ENCODE measurements at places on chromosomes 7 and 10.

DNA sequence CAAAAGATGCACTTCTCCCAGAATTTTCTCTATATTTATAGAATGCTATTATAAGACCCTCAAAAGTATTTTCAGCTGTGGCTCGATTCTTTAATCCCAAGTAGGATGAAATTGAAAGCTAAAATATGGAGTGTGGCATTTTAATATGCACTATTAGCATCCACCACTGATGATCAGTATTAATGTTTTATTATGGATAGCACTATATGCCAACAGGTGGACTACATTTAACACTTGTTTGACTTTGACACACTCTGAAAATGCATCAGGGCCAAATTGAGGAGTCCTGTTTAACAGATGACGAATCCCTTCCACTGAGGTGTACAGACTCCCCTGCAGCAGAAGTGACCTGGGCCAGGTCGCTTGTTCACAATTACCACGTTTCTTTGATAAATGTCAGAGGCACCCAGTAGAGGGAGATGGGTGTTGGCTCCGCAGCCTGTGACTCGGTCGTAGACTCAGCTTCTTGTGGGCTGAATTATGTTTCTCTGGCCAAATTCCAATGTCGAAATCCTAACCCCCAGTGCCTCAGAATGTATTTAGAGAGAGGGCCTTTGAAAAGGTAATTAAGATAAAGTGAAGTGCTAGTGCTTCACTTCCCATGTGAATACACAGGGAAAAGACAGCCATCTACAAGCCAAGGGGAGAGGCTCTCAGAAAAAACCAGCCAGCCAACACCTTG lies 48.1 kb downstream of the WIPF3 start:
- no peak for DNase-seq

DNA sequence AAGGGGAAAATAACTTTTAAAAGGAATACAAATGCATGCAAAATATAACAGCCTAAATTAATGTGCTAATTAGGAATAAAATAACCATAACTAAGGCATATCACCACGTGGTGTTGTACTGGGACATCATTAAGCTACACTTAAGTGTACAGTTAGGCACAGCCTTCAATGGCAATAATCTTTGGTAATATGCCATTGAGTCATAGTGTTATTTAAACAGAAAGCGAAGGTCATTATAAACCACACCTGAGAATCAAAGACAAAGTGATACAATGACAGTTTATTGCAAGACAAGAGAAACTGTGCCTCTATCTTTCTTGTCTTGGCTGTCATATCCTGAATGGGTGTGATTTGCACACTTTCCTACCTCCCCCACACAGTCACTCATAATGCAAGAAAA lies 30.5 kb upstream of the AUTS2 start:
- DNase-seq, result no peak

DNA sequence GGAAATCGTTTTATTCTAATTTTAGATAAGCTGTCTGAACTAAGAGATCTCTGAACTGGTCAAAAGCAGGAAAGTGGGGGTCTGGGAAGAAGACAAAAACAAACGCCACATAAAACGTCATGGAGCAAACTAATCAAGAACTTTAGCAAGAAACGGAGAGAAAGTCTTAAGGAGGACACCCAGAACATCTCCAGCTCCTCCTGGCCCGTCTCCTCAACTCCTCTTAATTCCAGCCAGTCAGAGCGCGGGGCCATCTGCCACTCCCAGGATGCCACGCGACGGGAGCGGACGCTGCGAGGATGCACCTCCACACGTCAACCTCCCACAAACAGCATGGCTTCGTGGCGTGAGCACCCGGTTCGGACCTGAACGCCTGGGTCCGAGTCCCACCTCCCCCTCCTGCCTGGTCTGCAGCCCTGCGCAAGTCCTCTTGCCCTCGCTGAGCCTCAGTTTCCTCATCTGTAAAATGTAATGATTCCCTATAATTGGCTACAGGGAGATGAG lies 598 bp downstream of the MMS19 start:
- peak; percentile 50 for DNase-seq

- DNase-seq, result no peak
These were observed at the start of gene PAX4 for GRCh38 chr7:127618042-127618441. Gene PAX4, minus strand, starts transcription at chr7:127618142. Its CDS starts 2,214 bp downstream, at chr7:127615928.

- no peak for DNase-seq
These were observed 61.5 kb downstream of the HBP1 start for GRCh38 chr7:107230334-107230733.

- DNase-seq, result peak; percentile 26
These were observed 204.4 kb downstream of the DIP2C start for GRCh38 chr10:484925-485661.

DNA sequence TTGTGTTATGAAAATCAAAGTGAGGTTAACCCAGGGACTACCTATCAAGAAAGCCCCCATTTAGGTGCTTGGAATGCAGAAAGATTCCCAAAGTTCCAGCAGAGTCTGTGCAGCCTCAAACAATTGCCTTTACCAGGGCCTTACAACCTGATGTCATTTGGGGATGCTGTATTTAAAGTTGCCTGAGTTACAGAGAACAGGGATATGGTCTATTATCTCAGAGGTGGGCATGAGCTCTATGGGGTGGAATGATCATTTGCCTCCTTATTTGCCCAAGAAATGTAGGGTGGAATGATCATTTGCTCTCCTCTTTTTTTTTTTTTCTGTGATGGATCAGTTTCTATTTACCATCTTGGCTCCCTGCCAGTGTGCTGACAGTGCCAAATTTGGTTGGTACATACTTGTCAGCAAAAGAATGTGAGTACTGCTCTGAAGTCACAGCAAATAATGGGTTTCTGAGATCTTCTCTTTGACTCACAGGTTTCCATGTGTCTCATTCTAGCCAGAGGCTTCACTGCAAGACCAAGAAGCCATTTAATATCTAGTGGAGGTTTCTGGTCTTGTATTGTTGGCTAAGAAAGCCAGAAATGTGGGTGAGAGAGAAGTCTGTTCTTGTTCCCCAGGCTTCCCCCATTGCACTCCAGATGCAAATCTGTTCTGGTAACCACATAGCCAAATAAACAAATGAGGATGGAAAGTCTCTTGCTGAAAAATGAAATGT lies 45.5 kb upstream of the ZNRF2 start:
- no peak for DNase-seq

- DNase-seq, result no peak
These were observed 75.3 kb downstream of the JMJD1C start for GRCh38 chr10:63390521-63390920.

DNA sequence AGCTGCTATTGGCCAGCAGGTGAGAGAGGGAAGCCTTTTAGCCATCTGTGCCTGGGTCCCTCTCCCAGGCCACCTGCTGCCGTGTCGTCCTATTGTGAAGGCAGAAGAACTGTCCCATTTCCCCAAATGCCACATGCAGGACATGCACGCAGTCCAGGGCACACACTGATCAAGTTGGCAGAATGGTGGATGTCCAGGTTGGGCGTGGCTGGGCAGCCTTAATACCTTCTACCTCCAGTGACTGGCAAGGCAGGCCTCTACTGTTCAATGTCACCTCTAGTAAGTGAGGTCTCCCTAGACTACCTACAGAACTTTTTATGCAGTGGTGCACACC lies 37.6 kb downstream of the ALOX5 start:
- DNase-seq, result no peak

GRCh38 chr7:33038639-33039038 lies 23.9 kb downstream of the NT5C3A start:
- no peak for DNase-seq

DNA sequence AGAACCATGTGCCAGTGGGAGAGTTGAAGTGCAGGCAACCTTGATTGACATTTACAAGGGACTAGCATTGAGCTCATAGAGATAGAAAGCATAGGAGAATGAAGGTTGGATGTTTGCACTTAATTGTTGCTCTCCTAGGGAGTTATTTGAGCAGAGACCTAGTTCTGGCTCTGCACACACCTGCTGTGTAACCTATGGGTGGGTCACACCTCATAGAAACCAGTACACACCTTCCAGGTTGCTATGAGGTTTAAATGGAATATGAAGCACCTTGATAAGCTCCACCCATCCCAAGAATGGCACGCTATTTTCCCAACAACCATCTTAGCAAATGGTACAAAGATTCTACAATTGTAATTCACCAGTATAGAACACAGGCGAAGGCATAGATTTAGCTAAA lies 86.2 kb upstream of the AOAH start:
- no peak for DNase-seq

DNA sequence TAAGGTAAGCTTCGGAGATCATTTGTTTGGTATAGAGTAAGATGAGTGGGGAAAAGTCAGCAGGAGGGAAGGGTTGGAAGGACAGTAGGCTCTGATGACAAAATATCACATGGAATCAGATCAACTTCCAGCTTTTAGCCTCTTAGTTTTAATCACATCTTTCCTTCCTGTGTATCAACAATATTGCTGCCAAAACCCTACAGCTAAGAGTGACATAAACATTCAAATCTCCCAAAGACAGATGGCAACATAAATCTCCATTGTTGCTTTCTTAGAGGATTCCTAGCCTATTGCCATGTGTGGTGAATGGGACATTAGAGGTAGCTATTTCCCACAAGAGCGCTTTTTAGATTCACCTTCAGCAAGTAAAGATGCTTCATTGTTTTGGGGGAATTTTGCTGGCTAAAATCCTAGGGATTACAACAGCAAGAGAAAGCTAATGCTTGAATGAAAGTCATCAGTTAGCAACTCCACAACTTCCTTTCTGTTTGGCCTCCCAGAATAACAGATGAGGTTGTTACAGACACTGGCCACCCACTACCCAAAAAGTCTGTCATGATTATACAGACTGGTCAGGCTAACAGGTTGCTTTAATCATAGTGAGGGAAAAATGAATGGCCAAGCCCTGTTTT lies 35.2 kb upstream of the FZD1 start:
- DNase-seq, result no peak

All from midbrain (tissue), 1 donor.